ENCODE measurements at places on chromosomes 11 and 22.

DNA sequence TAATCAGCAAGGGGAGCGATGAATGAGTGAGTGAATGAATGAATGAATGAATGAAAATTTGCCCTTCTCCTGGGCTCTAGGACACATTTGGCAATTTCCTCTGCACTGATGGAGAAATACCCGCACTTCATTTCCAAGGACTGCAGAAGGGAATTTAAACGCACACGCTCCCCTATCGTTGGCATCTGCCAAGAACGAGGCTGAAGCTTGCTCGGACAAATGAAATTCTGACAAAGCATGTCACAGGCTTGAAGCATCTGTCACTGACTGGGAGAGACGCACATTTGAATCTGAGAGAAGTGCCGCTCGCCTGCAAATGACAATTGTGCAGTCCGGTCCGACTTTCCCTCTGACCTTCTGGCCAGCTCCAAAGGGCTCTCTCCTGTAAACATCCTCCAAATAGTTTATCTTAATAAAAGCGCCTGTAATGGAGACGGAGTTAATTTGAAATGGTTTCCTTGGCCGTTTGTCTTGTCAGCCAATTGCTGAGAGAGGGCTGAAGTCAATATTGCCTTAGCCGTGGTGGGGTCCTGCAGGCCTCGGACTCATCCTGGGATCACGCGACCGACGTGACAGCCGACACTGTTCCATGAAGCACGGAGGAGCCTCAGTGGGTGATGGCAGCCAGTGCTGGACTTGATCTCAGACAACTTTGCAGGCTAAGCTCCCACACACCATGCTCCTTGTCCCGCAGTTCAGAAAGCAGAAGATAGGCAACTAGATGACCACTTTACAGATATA is 260.7 kb downstream of the MN1 start:
- DNase-seq, result no peak

GRCh38 chr22:49052560-49052959 is 775.1 kb downstream of the BRD1 start:
- DNase-seq, result no peak

DNA sequence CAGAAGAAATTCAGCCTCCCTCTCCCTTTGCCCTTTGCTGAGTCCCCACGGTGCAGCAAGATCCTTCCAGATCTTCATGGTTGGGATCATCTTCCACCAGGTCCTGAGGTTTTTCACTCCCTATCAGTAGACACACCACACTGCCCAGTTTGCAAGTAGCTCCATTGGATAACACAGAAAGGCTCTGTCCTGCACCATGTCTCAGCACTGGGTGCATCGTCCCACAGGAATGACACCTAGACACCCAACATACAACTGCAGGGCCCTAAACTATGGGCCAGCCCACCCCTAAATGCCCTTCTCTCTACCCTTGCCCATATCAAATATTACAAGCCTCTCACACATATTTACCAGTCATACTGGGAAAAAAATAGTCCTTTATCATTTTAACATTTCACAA is 9.4 kb downstream of the KLHL22 start:
- DNase-seq, result no peak

DNA sequence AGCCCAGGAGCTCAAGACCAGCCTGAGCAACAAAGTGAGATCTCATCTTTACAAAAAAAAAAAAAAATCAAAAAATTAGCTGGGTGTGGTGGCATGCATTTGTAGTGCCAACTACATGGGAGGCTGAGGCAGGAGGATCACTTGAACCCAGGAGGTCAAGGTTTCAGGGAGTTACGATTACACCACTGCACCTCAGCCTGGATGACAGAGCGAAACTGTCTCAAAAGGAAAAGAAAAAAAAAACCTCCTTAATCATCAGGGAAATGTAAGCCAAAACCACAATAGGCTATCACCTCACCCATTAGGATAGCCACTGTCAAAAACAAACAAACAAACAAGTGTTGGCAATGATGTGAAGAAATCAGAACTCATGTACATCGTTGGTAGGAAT is 13.4 kb downstream of the DGCR2 start:
- no peak for DNase-seq

- DNase-seq, result no peak
These were observed 347.9 kb downstream of the DLG2 start for GRCh38 chr11:85279267-85279666.

Data from left hindlimb (tissue), 1 donor.